Fibroblast of villous mesenchyme (primary cell): ENCODE measurements at places on chromosomes 5 and 9.

DNA sequence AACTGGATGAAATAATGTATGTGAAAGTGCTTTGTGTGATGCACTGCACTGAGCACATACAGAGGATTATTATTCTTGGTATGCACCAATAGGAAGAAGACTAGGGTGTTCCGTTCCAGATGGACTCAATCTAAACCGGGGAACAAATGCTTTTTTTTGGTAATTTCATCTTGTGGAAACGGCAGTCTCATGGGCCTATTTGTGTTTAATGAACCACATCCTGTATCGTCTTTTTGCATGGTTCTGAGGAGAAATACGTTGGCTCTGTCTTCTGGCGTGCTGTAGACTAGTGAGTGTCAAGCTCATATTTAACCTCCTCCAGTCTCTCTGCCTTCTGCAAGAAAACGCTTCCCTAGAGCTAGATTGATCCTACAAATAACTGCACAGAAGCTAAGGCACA is 30.0 kb downstream of the TRIM32 start:
- DNase-seq, result no peak

DNA sequence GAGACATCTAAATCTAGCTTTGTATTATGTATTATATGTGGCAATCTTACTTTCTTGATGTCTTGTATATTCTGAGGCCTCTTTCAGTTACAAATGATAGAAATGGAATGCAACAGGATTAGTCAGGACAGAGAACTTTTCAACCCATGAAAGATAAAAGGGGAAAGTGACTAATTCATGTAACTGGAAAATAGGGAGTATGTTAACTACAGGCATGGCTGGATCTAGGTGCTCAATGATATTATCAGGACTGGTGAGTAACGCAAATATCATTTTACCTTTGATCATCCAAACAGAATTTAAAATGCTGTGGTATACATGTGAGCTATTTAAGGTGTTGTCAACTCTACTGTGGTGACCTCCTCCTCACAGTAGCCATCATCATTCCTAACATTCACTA is 215.7 kb upstream of the GLRA1 start:
- DNase-seq, result no peak

GRCh38 chr5:111326551-111326950 is 102.4 kb downstream of the CAMK4 start:
- DNase-seq, result no peak

DNA sequence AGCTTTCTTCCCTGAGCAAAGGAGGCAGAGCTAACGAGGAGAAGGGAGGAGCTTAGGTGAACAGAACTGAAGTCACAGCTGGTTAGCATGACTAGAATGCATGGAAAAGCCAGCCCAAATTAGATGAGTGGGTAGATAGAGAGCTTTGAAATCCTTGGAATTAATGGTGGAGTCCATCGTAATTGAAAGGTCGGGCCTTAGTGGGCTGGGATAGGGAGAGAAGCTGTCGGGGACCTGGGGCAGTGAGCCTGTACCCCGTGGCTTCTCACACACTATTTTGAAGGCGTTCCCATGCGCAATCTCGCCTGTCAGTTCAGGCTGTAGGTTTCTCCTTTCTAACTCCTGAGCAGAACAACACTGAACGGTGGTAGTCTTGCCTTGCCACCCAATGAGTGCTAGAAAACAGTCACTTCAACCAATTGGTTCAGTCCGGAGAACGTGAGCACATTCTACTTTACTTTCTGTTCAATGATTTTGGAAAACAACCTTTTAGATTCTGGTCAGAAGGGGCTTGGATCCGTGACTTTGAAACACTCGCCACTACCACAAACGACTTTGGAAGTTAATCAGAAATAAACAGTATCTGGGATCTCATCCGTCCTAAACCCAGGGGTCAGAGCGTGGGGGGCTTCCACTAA is 655 bp upstream of the RAI14 start:
- peak; percentile 83 for DNase-seq

GRCh38 chr9:107615321-107615720 is 125.8 kb upstream of the KLF4 start:
- DNase-seq, result peak; percentile 95

DNA sequence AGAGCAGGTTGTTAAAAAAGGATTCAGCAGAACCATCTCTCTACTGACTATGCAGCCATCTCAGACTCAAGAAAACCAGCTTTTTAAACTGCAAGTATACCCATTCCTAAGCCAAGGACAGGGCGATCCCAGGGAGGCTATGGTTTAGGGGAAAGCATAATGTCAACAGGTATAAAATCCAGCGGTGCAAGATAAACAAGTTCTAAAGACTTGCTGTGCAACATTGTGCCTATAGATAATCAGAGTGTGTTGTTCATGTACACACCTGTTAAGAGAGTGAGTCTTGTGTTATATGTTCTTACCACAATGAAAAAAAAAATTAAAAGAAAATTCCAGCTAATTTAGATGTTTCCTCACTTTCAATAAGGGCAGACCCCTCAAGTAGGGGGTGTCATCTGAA is 63.6 kb upstream of the DIRAS2 start:
- DNase-seq, result no peak

DNA sequence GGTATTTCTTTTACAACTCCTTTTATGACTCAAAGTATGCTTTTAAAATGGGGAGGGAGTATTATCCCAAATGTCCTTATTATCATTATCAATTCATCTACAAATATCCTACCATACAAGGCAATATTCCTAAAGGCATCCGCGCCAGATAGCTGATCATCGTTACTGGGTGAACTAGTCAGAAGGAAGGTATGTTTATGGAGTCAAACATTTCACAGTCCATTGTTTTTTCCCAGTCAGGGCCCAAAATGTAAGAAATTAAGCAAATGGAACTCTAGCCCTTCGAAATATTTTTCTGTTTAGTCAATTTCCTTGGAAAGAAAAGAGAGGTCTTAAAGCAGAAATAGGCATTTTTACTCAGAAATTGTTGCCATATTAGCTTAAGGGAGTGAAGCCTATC is 188.5 kb upstream of the CCNG1 start:
- DNase-seq, result no peak

GRCh38 chr5:82590112-82590511 is 312.0 kb upstream of the RPS23 start:
- no peak for DNase-seq

DNA sequence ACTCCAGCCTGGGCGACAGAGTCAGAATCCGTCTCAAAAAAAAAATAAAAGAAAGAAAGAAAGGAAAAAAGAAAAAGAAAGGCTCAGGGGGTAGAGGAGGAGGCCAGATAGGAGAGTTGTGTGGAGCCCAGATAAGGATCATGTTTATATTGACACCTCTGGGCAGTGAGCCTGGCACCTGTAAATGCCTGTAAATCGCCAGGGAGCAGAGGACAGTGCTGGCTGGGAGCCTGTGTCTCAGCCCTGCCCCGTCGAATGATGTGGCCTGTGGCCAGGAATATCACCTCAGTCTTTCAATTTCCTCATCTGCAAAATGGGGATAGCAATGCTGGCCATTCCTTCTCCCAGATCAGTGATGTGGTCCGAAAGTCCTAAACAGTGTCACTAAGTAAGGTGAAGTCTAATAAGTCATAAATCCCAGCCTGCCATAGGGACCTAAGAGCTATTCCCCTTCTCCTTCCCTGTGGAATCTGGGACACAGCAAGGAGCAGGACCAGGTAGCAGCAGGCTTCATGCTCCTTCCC is 10.3 kb upstream of the ABO start:
- DNase-seq, result no peak

GRCh38 chr9:133991214-133991921 is 756 bp downstream of the VAV2 start:
- no peak for DNase-seq

GRCh38 chr5:15620501-15620900 is 120.5 kb downstream of the FBXL7 start:
- DNase-seq, result peak; percentile 49

GRCh38 chr5:163531272-163531671 is 25.9 kb downstream of the MAT2B start:
- DNase-seq, result no peak

GRCh38 chr9:117548556-117548955 is 133.7 kb upstream of the ASTN2 start:
- DNase-seq, result no peak

- DNase-seq, result no peak
Measured at GRCh38 chr5:164360589-164360988, 855.2 kb downstream of the MAT2B start.

GRCh38 chr5:67577424-67577823 is 380.8 kb upstream of the CD180 start:
- peak; percentile 19 for DNase-seq

GRCh38 chr9:85443190-85443598 is 298.6 kb downstream of the AGTPBP1 start:
- no peak for DNase-seq

GRCh38 chr5:111211341-111211740 is 12.8 kb upstream of the CAMK4 start:
- DNase-seq, result no peak

- DNase-seq, result peak; percentile 48
Measured at GRCh38 chr5:62306896-62307689, 1.1 kb downstream of the KIF2A start.

- peak; percentile 82 for DNase-seq
Measured at GRCh38 chr5:72231991-72232703, 87.9 kb downstream of the MRPS27 start.

GRCh38 chr5:59380350-59380951 is 513.1 kb downstream of the PDE4D start:
- DNase-seq, result peak; percentile 82

DNA sequence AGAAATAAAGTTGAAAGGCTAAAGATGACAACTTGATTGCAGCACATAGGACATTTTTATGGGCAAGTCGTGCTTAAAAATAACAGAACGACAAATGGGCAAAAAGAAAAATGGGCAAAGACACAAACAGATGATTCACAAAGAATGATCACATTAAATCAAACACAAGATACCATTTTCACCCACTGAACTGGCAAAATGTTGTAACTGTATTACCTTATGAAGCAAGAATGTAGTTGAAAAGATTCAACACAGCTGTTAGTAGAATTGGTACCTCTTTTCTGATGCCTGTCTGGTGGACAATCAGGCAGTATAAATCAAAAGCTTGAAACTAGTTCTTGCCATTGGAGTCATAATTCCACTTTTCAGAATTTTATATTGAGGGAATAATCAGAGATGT is 81.0 kb upstream of the PALM2AKAP2 start:
- DNase-seq, result no peak

- no peak for DNase-seq
Measured at GRCh38 chr5:175657593-175658271, at the start of gene HRH2. Gene HRH2, plus strand, starts transcription at chr5:175658071. Its CDS starts 25,163 bp downstream, at chr5:175683234.

GRCh38 chr5:33235824-33236223 is 204.9 kb upstream of the TARS1 start:
- DNase-seq, result no peak

- peak; percentile 63 for DNase-seq
Measured at GRCh38 chr9:98854266-98854665, 46.8 kb downstream of the GALNT12 start.

- no peak for DNase-seq
Measured at GRCh38 chr9:98402019-98402840, 146.8 kb upstream of the TBC1D2 start.

- DNase-seq, result no peak
Measured at GRCh38 chr5:124902097-124902821, 155.8 kb upstream of the ZNF608 start.

- DNase-seq, result no peak
Measured at GRCh38 chr5:60712950-60713349, 13.0 kb upstream of the DEPDC1B start.

- no peak for DNase-seq
Measured at GRCh38 chr9:135526730-135527571, 5.7 kb downstream of the LCN1 start.

DNA sequence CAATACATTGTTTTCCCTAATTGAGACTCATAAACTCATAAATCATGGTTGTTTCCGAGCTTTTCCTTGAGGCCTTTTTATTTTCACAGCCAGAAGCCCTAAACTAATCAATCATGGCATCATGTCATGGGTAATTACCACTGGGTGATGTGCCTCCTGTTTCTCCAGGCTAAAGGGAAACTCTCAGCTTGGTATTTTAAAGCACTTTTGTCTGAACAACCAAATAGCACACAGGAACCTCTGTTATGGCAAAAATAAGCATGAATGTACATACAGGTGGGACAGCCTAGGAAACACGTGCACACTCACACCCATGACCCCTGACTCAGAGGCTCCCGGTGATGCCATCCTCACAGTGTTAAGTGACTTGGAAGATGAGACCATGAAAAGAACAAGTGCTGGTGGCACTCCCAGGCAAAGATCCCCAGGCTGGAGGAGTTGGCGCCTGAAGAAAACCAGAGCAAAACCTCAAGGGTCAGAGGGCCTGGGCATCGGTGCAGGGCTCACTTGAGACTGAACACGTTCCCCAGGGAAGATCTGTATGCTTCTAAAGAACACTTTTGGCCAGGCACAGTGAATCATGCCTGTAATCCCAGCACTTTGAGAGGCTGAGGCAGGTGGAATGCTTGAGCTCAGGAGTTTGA is 154.3 kb downstream of the ROR2 start:
- peak; percentile 79 for DNase-seq

DNA sequence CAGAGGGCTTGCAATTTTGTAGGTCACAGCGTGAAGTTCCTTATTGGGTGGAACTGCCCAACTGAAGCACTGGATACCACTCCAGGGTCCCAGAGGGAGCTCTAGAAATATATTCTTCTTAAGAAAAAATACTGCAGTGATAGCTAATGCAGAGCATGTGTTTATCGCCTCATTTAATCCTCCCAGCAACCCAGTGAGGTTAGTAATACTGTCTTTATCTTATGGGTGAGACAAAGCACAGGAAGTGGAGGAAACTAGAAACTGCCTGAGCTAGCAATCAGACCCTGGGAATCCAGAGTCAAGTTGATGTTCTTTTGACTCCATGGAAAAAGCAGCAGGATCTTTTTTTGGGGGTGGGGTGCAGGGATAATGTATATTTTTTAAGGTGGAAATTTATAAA is 153.3 kb downstream of the PJA2 start:
- DNase-seq, result peak; percentile 19

GRCh38 chr5:178732281-178732680 is 1.8 kb upstream of the ZNF354A start:
- no peak for DNase-seq
